ENCODE measurements at places on chromosomes 11 and 22.

GRCh38 chr11:37972691-37973090 is 1374.7 kb upstream of the RAG2 start:
- no peaks in the 10 kb centered on the region for H3K36me3 ChIP-seq
- no peaks in the 10 kb centered on the region for H3K27me3 ChIP-seq
- no peak overlapping the region for H3K27ac ChIP-seq
- DNase-seq = no peak
- no peak overlapping the region for H3K4me3 ChIP-seq

GRCh38 chr11:42975180-42975529 is 336.6 kb upstream of the API5 start:
- no peak overlapping the region for H3K27ac ChIP-seq
- no peaks in the 10 kb centered on the region for H3K27me3 ChIP-seq
- H3K36me3 ChIP-seq = no peaks in the 10 kb centered on the region
- H3K4me3 ChIP-seq = no peak overlapping the region

DNA sequence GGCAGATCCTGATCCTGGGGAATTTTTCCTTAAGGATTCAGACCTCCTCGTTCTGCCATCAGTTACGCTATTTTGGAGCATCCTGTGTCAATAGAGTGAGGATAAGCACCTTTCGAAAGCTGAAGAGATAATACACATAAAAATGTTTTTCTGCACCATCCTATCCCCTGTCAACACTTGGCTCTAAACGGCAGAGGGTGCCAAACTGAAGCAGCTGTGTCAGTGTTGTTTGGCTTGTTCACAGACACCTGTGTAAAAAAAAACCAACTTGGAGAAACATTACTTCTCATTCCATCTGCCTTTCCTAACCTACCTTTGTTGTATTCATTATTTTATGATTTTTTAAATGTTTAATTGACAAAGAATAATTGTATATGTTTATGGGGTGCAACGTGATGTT is 417.0 kb upstream of the DDI1 start:
- no peaks in the 10 kb centered on the region for H3K4me1 ChIP-seq
- H3K36me3 ChIP-seq = no peaks in the 10 kb centered on the region
- DNase-seq = no peak
- H3K4me3 ChIP-seq = no peak overlapping the region
- no peaks in the 10 kb centered on the region for H3K27me3 ChIP-seq

DNA sequence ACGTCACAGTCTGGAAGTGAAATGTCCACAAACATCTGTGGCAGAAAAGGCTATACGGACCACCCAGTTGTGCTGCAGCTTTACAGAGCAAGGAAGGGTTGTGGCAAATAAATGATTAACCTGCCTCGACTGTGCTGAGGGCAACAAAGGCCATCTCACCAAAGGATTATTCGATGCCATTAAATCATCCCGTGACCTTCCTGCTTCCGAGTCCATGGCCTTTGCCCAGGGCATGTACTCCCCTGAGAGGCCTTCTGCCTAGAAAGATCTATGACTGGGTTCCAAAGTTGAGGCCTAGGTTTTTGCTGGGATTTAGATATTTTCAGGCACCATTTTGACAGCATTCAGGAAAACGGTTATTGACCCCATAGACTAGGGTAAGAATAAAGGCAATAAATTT is 9.2 kb downstream of the CDPF1 start:
- DNase-seq = no peak
- peaks cover 12% of the 10 kb centered on the region for H3K4me1 ChIP-seq
- peak overlapping the region; percentile 78 for H3K27ac ChIP-seq
- H3K4me3 ChIP-seq = no peak overlapping the region
- peaks cover 6% of the 10 kb centered on the region for H3K36me3 ChIP-seq
- H3K27me3 ChIP-seq = no peaks in the 10 kb centered on the region

DNA sequence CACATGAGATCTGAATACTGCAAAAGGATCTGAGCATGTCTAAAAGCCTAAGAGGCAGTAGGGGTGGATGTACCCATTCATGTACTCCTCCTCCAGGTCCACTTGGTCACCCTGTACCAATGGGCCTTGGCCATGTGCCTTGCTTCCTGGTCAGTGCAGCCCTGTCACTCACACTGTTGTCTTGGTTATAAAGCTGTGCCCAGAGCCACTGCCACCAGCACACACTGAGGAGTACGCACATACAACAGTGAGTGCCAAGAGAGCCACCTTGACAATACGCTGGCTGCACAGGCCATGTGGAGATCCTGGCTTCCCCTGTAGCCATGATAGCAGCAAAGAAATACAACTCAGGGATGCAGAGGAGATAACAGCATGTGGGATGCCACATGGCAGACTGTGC is 96.4 kb upstream of the LDLRAD3 start:
- no peaks in the 10 kb centered on the region for H3K4me1 ChIP-seq
- no peak overlapping the region for H3K27ac ChIP-seq
- peaks cover 2% of the 10 kb centered on the region for H3K27me3 ChIP-seq
- DNase-seq = no peak
- no peaks in the 10 kb centered on the region for H3K36me3 ChIP-seq

GRCh38 chr11:45017329-45017728 is 66.6 kb upstream of the TP53I11 start:
- peaks cover 20% of the 10 kb centered on the region for H3K27me3 ChIP-seq
- no peak overlapping the region for H3K4me3 ChIP-seq
- no peaks in the 10 kb centered on the region for H3K36me3 ChIP-seq
- H3K27ac ChIP-seq = no peak overlapping the region
- DNase-seq = no peak

DNA sequence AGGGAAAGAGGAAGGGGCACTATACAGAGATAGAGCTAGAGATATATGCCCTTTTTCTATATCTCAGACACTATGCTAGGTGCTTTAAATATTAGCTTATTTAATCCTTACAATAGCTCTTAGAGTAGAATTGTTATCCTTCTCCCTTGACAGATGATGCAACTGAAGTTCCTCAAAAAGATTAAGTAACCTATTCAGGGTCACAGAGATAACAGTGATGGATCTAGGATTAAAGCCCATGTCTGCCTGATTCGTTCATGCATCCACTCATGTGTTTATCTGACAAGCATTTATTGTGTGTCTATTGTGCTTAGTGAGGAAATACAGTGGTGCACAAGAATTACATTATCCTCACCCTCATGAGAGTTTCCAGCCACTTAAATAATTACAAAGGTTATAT is 8.7 kb downstream of the CCDC83 start:
- H3K27me3 ChIP-seq = no peaks in the 10 kb centered on the region
- H3K4me1 ChIP-seq = peaks cover 5% of the 10 kb centered on the region
- H3K4me3 ChIP-seq = no peak overlapping the region
- no peak for DNase-seq
- H3K27ac ChIP-seq = no peak overlapping the region

DNA sequence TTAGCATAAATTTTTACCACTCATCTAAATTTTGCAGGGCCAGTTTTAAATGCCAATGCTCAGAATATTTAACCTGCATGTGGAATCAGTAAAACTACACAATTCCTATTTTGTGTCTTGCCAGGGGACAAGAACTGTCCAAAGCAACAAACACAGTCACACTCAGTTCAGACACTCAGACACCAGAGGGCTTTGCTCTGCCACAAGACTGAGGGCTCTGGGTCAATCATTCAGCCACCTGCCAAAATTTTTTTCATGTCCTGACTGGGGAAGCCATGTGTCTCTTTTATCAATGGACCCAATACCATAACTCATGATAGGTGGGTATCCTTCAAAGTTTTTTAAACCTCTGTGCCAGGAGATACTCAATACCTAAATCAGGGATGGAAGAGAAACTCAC is 304.0 kb upstream of the ANO3 start:
- no peak overlapping the region for H3K27ac ChIP-seq
- no peaks in the 10 kb centered on the region for H3K27me3 ChIP-seq

- H3K27ac ChIP-seq = no peak overlapping the region
- H3K4me1 ChIP-seq = peaks cover 5% of the 10 kb centered on the region
- no peak for DNase-seq
- H3K4me3 ChIP-seq = no peak overlapping the region
- H3K36me3 ChIP-seq = peaks cover 14% of the 10 kb centered on the region
- no peaks in the 10 kb centered on the region for H3K27me3 ChIP-seq
These were observed 44.6 kb upstream of the PARVG start for GRCh38 chr22:44136112-44136511.

DNA sequence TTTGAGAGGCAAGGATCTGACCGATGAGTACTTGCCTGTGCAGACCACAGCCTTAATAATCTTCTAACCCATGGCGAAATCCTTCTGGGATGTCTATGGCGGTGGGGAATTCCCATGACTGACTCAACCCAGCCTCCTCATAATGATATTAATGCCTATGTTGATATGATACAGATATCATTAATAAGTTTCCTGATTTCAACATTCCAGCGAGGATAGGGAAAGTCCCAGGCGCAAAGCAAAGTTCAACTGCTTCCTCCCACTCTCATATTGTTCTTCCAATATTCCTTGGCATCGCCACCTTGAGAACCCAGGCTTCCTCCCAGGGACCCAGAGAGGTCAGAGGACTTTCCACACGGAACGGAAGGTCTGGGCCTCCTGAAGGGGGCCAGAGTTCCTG is 110.3 kb upstream of the TMEM45B start:
- H3K27me3 ChIP-seq = peaks cover 22% of the 10 kb centered on the region
- H3K36me3 ChIP-seq = no peaks in the 10 kb centered on the region
- H3K4me1 ChIP-seq = peaks cover 5% of the 10 kb centered on the region
- no peak for DNase-seq

DNA sequence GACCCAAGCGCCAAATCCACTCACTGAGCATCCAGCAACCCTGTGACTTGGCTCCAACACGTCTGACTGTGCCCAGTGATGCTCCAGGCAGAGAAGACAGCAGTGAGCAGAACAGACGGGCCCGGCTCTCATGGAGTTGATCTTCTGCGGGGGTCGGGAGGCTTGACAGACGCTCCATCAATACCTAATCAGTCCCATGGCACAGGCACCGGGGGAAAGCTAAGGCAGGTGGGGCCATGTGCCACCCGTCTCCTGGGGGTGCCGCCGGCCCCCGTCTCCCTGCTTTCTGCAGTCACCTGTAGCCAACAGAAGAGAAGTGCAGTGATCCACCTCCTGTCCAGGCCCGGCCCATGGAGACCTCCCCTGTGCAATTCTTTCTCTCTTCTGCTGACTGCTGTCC is 47.5 kb downstream of the LINC01488 start:
- no peak for DNase-seq
- H3K4me1 ChIP-seq = peaks cover 7% of the 10 kb centered on the region

DNA sequence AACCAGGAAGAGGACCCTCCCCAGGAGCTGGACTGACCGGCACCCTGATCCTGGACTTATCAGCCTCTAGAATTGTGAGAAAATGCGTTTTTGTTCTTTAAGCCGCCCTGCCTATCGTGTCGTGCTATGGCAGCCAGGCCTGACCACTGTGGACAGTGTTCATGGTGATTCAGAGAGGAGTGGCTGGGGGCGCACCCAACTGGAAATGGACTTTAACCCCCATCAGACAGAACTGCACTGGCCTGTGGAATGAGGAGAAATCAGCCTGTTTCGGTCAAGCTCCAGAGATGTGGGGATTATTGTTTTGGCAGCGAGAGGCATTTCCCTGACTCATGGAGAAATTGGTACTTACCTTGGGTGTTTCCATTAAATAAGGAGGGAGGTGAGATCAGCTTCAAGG is 1437.8 kb downstream of the BRD1 start:
- H3K27ac ChIP-seq = no peak overlapping the region
- H3K36me3 ChIP-seq = no peaks in the 10 kb centered on the region
- no peak overlapping the region for H3K4me3 ChIP-seq
- peaks cover 84% of the 10 kb centered on the region for H3K27me3 ChIP-seq

DNA sequence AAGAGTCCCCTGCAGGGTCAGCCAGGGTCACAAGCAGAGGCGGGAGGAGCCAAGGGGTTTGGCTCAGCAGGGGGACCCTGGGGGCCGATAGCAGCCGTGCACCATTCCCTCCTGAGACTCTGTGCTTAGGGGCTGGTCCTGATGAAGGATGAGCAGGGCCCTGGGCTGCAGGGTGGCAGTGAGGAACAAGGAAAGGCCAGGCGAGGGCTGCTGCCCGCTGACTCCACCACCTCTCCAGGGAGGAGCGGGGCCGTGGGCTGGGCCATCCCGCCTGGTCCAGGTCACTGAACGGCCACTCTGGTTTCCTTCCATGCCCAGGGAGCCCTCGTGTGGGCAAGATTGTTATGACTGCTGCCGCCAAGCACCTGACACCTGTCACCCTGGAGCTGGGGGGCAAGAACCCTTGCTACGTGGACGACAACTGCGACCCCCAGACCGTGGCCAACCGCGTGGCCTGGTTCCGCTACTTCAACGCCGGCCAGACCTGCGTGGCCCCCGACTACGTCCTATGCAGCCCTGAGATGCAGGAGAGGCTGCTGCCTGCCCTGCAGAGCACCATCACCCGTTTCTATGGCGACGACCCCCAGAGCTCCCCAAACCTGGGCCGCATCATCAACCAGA is 9.2 kb upstream of the NDUFS8 start:
- H3K4me1 ChIP-seq = peaks cover 16% of the 10 kb centered on the region
- no peak for DNase-seq
- peak overlapping the region; percentile 8 for H3K27ac ChIP-seq
- H3K36me3 ChIP-seq = peaks cover 6% of the 10 kb centered on the region
- H3K27me3 ChIP-seq = no peaks in the 10 kb centered on the region

- H3K27ac ChIP-seq = no peak overlapping the region
- H3K4me3 ChIP-seq = no peak overlapping the region
- H3K27me3 ChIP-seq = no peaks in the 10 kb centered on the region
- H3K4me1 ChIP-seq = peaks cover 3% of the 10 kb centered on the region
- DNase-seq = no peak
These were observed 5.4 kb downstream of the TRABD start for GRCh38 chr22:50190941-50191741.

DNA sequence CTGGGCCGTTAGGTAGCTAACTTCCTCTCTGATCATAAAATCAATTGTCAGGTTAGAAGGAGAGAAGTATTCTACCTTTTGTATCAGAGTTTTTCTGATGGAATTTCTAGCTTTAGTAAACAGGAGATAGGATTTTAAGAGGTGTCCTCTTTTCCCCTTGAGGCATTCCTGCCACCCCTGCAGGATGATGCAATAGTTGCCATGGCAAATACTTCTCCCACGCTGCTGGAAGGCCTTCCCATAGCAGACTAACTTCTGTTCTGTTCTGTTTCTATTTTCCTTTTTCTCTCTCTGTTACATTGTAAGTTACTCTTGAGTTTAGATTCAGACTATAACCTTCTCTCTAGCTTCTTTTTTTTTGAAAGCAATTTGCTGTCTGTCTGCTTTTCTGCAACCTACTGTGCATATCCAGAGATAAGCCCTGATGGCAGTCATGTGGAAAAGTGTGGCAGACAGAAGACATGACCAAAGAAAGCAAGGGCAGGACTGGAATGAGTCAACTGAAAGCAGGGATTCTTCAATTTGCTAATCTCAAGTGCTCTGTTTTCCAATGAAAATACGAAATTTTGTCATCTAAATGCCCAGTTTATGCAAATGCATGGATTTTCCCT is 679.1 kb downstream of the DLG2 start:
- H3K4me3 ChIP-seq = no peak overlapping the region
- no peak for DNase-seq
- H3K27ac ChIP-seq = no peak overlapping the region
- H3K36me3 ChIP-seq = no peaks in the 10 kb centered on the region
- H3K27me3 ChIP-seq = peaks cover 3% of the 10 kb centered on the region

DNA sequence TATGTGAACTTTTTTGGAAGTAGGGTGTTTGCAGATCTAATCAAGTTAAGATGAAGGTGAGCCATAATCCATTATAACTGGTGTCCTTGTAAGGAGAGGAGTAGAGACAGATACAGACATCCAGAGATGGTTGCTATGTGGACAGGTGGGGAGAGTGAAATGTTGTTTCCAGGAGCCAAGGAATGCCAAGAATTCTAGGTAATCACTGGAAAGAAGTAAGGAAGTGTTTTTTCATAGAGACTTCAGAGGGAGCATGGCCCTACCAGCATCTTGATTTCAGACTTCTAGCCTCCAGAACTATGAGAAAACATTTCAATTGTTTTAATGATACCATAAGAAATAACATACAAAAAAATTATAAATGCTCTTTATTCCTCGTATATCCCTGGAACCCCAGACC is 320.5 kb upstream of the ANO3 start:
- no peaks in the 10 kb centered on the region for H3K27me3 ChIP-seq
- H3K36me3 ChIP-seq = no peaks in the 10 kb centered on the region
- no peak overlapping the region for H3K27ac ChIP-seq
